Stimulated activated CD4-positive, alpha-beta T cell treated with anti-CD3 and anti-CD28 coated beads, Interleukin-15, amount 100 ng/mL, for 1 hour (primary cell): ENCODE measurements at places on chromosomes 6 and 20.

GRCh38 chr20:38624084-38624483 is 22.5 kb downstream of the ARHGAP40 start:
- DNase-seq: no peak

GRCh38 chr6:53917464-53917842 is 122.6 kb downstream of the LRRC1 start:
- DNase-seq: no peak

DNA sequence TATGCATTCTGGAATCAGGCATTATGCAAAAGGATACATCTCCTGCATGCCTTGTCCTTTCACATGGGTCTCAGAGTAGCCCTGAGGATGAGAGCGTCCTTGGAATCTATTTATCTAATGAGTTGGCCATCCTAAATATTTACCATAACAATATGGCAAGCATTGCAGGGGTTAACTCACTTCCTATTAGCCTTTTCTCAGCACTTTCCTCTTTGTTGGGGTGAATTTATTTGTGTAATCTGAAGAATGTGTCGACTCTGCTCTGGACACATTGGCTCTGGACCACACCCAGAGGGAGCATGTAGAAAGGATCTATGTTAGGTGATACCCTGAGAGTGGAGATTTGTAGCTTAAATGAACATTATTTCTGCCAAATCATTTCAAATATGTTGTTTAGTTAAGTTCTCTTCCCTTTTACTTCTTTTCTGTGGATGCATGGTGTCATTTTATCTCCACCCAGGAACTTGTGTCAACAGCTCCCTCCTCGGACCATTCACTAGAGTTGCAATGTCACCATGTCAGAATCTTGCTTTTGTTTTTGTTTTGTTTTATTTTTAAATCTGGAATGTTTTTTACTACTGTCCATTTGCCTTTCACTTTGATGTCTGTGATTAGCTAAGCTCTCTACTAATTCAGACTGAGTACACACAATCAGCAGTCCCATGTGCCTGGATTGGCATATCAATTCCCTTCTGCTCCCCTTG is 757.0 kb upstream of the MMS22L start:
- no peak for DNase-seq

GRCh38 chr6:28269492-28269891 is 2.5 kb downstream of the ZSCAN26 start:
- DNase-seq: no peak

GRCh38 chr6:161542346-161542980 is 268.6 kb upstream of the AGPAT4 start:
- no peak for DNase-seq

DNA sequence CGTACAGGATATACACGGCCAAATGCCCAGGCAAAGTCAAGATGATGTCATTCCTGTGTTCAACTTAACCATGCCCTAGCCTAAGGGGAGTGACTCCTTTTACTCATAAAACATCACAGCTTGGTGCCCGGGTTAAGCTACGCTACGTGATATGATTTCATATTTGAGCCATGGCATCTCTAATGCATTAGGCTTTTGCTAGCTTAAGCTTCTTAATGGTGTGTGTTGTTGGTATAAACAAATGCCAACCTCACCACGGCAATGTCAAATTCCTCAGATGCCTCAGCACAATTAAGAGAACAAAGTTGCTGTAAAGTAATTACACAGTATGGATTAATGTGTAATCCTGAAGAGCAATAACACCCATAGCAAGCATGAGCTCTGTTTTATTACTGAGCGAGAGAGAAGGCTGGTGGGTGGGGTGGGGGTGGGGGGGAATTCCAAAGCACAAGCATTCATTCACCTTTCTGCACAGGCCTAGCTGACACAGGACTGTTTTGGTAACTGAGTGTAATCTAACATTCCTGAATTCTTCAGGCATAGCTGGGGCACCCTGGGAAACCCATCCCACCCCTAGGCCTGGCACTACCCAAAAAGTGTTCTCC is 44.7 kb upstream of the CNKSR3 start:
- DNase-seq: no peak
